ENCODE measurements at places on chromosomes 11 and 22. TPM values are rescaled to one million over a fixed set of nuclear protein-coding genes. Genes with fewer than 3 reads are reported as not detected.

RFPL2 gene
- 0.73 TPM for total RNA-seq

CARD18 gene
- total RNA-seq: not detected

CALCA gene
- total RNA-seq: 3.1 TPM

XKR3 gene
- total RNA-seq: not detected

SMC1B gene
- not detected for total RNA-seq

UPK3A gene
- not detected for total RNA-seq

MYBPC3 gene
- total RNA-seq: 0.18 TPM

KREMEN1 gene
- total RNA-seq: 9.1 TPM
